ENCODE measurements at places on chromosomes 1 and 21.

- no peak for DNase-seq
Measured at GRCh38 chr1:113552244-113552643, 161.9 kb downstream of the MAGI3 start.

GRCh38 chr1:6298940-6299465, 38.1 kb upstream of the GPR153 start:
- no peak for DNase-seq

GRCh38 chr1:114107474-114108435, 45.9 kb downstream of the SYT6 start:
- DNase-seq = no peak

- DNase-seq = no peak
Measured at GRCh38 chr21:14547834-14548513, 1.9 kb upstream of the SAMSN1 start.

- DNase-seq = no peak
Measured at GRCh38 chr1:6825828-6826227, 40.6 kb downstream of the CAMTA1 start.

- no peak for DNase-seq
Measured at GRCh38 chr1:59765011-59765730, 49.6 kb upstream of the HOOK1 start.

DNA sequence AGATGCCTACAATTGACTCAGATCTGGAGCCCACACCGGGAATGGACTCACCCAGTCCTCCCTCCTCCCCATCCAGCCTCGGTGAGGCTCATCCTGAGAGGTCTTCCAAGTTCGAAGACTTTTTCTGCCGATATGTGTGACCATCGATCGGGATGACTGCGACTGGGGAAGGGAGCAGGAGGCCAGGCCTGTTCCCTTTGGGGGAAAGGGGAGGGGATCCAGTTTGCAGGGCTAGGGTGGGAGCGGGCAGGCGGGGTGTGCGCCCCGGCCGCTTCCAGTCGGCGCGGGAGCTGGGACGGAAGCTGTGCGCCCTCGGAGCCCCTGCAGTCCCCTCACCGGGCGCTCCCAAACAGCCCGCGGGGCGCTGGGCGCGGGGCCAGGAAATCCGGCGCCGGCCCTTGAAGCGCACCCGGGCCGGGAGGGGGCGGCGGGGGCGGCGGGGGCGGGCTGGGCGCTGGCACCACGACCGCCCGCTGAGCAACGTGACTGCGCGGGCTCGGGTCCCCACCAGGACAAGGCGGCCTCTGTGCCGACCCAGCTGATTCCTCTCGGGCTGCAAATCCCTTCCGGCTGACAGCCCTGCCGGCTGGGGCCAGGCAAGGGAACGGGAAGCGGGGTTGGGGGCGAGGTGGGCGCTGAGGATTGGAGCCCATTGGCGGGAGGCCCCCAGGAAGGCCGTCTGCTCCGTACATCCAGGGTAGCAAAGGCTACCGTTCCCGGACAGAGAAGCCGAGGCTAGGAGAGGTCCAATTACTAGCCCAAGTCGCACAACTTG, 103.9 kb downstream of the EBNA1BP2 start:
- DNase-seq = no peak

GRCh38 chr1:51264451-51264850, 28.4 kb downstream of the RNF11 start:
- DNase-seq = no peak

GRCh38 chr21:19833082-19833481, 1165.1 kb upstream of the NCAM2 start:
- DNase-seq = no peak

DNA sequence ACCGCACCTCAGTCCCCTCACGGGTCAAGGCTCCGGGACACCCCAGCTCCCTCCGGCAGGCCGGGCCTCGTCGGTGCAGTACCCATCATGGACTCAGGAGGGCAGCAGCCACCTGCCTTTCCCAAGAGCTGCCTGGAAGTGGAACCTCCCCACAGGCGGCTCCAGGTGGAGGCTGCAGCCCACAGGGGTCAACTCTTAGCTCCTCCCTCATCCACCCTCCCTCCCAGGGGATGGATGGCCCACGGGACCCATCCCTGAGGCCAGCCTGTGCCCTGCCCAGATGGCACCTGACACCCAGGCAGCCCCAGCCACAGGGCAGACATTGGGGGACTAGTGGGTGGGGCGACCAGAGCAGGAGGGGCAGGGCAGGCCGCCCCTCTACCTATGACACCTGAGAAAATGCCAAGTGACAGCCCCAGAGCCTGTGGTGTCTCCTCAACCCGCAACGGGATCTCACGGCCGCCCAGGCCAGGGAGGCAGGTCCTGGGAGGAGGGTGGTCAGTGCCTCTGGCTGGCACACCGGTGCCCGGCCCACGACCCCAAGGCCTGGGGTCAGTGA, 1.2 kb upstream of the ARHGEF16 start:
- DNase-seq = peak; percentile 38

- DNase-seq = no peak
Measured at GRCh38 chr1:191668525-191668924, 489.7 kb upstream of the RGS18 start.

DNA sequence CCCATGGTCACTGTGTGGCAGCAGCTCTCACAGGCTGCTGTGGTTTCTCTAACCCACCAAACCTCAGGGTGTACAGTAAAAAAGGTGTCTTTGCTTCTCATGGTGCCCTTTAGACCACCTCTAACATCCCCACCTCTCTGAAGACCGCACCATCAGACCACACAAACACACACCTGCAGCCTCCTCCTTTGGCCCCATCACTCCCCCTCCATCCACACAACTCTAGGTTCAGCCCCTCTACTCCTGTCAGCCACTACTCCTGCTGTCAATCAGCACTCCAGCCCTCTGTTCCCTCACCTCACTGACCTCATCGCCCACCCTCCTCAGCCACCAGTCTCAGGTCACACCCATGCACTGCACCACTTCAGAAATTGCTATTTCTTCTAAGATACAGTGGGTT, 7.5 kb downstream of the ZNF692 start:
- no peak for DNase-seq

DNA sequence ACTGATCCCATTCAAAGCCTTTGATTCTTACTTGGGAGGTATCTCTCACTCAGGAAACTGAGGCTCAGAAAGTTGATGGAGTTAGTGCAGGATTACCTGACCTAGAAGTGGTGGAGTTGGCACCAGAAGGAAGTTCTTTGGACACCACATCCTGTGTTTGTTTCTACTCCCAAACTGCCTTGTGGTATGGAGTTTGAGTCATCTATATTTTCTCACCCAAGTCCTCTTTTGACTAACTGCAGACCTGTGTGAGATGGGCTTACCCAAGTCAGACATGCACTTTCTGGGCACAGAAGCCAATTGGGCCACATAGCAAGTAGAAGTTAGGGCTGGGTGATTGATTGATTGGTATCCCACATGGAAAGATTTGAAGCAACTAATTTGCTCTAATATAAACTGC, 36.1 kb downstream of the FGGY start:
- no peak for DNase-seq

GRCh38 chr1:211493876-211494653, 2.1 kb upstream of the RD3 start:
- no peak for DNase-seq

- DNase-seq = no peak
Measured at GRCh38 chr1:70509996-70510876, 99.2 kb downstream of the CTH start.
